Tongue (tissue), 3 donors: ENCODE measurements at places on chromosomes 5 and 9. TPM values are rescaled to one million over a fixed set of nuclear protein-coding genes. Genes with fewer than 3 reads are reported as not detected.

Gene FAM81B
- not detected for total RNA-seq

Gene SLCO4C1
- 1.0 TPM for total RNA-seq

Gene PCDHA7
- total RNA-seq: 0.21 TPM

Gene LCN9
- total RNA-seq: not detected

Gene COL23A1
- total RNA-seq: 5.4 TPM

Gene CMYA5
- total RNA-seq: 739 TPM

Gene FYB1
- 9.0 TPM for total RNA-seq

Gene NUTM2G
- not detected for total RNA-seq

Gene RETREG1
- total RNA-seq: 160 TPM
